ENCODE measurements at places on chromosomes 16 and 17. TPM values are rescaled to one million over a fixed set of nuclear protein-coding genes. Genes with fewer than 3 reads are reported as not detected.

- DNase-seq = no peak
These were observed 30.7 kb downstream of the CIITA start for GRCh38 chr16:10907757-10908045.

- no peak for DNase-seq
These were observed 113.5 kb downstream of the MAP2K6 start for GRCh38 chr17:69528035-69528434.

DNA sequence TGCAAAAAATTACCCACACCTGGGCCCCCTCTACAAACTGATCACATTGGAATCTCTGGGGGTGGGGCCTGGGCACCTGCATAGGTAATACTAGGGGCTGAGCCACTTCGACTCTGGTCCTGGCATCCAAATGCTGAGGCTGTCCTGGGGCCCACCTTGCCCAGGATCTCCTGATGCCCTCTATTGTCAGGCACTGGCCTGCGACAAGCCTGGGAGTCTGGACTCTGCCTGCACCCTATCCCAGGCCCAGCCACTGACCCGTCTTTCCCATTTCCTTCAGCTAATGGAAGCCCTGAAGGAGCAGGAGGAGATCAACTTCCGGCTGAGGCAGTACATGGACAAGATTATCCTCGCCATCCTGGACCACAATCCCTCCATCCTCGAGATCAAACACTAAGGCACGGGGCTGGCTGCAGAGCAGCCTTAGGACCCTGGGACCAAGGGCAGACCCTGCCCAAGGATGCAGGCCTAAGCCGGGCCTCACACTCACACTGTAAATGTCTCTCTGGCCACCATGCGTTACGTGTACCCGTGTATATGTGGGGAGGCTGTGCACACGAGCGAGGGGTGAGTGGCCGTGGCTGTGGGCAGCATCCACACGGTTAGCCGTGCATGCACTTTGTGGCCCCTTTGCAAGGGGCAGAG is 140.0 kb downstream of the RAB11FIP4 start:
- DNase-seq = no peak

DNA sequence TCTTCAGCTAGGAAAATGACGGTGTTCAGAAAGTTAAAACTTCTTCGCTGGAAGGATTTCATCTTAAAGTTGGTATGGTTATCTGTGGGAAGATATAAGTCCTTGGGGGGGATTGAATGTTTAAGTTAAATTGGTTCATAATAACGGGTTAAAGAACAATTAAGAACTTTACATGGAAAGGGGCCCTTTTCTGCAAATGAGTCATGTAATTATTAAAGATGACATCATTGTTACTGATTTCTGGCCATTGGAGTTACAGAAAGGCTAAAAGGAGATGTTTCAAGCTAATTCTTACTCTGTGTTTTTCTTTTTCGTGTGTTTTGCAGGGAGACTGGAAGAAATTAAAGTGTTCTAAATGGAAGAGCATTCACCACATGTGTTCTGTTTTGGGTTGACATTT is 20.6 kb upstream of the ABCA3 start:
- DNase-seq = no peak

- DNase-seq = peak; percentile 65
These were observed at the start of gene LPCAT2 for GRCh38 chr16:55508941-55509931. TSS of gene LPCAT2 (plus strand) at chr16:55509072. CDS start at chr16:55509182, 110 bp downstream.

GRCh38 chr16:29644338-29644857 is 18.6 kb upstream of the SPN start:
- no peak for DNase-seq

GRCh38 chr17:81867170-81867990 is 3.8 kb downstream of the ARHGDIA start:
- DNase-seq = peak; percentile 58

- DNase-seq = no peak
These were observed 10.9 kb downstream of the HOXB4 start for GRCh38 chr17:48567209-48567608.

DNA sequence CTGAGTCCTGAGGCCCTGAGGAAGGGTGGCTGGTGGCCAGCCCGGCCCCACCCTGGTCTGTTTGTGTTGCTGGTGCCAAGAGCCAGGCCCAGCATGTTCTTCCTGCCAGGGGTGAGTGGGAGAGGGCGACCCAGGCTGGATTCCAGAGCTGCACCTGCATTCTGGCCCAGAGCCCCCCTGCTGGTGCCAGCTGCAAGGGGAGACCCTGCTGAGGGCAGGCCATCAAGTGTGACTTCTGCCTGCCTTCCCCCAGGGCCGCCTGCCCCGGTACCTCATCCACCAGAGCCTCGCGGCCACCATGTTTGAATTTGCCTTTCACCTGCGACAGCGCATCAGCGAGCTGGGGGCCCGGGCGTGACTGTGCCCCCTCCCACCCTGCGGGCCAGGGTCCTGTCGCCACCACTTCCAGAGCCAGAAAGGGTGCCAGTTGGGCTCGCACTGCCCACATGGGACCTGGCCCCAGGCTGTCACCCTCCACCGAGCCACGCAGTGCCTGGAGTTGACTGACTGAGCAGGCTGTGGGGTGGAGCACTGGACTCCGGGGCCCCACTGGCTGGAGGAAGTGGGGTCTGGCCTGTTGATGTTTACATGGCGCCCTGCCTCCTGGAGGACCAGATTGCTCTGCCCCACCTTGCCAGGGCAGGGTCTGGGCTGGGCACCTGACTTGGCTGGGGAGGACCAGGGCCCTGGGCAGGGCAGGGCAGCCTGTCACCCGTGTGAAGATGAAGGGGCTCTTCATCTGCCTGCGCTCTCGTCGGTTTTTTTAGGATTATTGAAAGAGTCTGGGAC is 2.4 kb upstream of the TCAP start:
- no peak for DNase-seq

- DNase-seq = no peak
These were observed 22.2 kb upstream of the TOX3 start for GRCh38 chr16:52568983-52569690.

GRCh38 chr17:81948635-81949378 is 1.8 kb upstream of the MYADML2 start:
- DNase-seq = no peak

DNA sequence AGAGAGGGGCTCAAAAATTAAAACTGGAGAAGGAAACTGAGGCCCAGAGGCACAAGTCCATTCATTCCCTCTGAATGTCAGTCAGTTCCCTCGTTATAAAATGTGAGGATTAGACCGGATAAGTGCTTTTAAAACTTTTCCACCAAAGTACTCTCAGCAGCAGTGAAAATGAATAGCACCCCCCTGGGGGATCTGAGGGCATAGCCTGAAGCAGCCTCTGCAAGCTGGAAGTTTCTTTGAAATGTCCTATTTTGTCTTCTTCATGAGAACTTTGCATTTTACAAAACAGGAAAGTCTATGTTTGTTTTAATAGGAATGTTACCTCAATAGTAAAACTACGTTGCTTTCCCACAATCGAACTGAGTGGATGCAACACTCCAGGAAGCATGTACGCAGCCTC is 273.0 kb downstream of the CEP112 start:
- no peak for DNase-seq

- DNase-seq = no peak
These were observed 21.4 kb downstream of the CCDC102A start for GRCh38 chr16:57514791-57515600.

GRCh38 chr17:82298538-82299421 is 18.6 kb downstream of the CD7 start:
- peak; percentile 52 for DNase-seq

DNA sequence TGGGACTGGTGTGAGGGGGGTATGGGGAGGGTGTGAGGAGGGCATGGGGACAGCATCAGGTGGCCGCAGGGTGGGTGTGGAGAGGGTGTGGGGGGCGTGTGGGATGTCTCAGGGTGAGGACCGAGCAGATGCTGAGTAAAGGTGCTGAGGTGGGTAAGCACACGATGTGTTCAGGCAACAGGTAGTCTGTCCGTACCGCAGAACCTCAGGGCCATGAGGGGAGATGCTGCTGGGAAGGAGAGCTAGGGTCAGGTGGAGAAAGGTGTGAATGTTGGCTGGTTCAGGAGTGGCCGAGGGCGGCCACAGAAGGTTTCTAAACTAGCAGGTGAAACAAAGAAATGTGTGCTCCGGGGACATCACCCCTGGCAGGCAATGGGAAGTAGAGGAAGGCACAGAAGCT is 80.0 kb upstream of the CDH5 start:
- DNase-seq = no peak

DNA sequence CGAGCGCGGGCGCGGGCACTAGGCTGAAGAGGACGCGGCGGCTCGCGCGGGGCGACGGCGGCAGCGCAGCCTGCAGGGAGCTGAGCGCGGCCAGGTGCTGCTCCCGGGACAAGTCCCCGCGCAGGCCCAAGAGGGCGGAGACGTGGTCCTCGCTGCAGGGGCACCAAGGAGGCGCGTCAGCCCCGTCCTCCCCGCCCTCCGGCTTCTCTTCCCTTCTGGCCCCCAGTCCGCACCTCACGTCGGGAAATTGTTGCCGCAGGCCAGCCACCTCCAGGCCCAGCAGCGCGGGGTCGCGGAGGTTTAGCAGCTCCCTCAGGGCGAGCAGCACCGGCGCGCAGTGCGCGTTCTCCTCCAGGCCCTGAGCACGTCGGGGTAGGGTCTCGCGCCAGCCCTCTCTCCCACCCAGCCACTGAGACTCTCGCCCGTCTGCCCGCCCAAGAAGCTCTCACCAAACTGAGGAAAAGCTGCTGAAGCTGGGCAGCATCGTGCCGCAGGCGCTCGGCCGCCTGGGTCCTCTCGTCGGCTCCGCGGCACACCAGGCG is 761 bp upstream of the MATCAP1 start:
- no peak for DNase-seq

DNA sequence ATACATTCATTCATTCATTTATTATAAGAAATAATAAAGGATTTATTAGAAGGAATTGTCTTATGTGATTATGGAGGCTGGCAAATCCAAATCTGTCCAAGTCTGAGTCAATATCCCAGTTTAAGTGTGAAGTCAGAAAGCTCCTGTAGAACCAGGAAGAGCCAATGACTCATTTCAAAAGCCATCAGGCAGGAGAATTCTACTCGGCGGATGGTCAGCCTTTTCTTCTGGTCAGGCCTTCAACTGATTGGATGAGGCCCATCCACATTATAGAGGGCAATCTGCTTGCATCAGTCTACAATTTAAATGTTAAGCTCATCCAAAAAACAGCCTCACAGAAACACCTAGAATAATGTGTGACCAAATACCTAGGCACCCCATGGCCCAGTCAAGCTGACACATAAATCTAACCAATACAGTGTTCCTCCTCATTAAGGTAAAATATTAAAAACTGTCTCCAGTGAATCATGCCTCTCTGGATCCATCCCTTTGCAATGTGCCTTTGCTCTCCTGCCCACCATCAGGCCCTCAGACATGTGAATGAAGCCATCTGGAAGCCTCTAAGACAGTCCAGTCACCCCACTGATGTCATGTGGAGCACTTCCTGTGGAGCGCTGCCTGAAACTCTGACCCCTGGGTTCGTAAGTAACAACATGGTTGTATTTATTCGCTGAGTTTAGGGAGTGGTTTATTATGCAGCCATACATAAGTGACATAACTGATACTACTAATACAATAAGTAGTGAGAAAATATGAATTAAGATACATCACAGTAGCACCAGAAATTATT is 69.2 kb upstream of the WSB1 start:
- no peak for DNase-seq

GRCh38 chr17:78883533-78884131 is 19.4 kb downstream of the CEP295NL start:
- DNase-seq = no peak

DNA sequence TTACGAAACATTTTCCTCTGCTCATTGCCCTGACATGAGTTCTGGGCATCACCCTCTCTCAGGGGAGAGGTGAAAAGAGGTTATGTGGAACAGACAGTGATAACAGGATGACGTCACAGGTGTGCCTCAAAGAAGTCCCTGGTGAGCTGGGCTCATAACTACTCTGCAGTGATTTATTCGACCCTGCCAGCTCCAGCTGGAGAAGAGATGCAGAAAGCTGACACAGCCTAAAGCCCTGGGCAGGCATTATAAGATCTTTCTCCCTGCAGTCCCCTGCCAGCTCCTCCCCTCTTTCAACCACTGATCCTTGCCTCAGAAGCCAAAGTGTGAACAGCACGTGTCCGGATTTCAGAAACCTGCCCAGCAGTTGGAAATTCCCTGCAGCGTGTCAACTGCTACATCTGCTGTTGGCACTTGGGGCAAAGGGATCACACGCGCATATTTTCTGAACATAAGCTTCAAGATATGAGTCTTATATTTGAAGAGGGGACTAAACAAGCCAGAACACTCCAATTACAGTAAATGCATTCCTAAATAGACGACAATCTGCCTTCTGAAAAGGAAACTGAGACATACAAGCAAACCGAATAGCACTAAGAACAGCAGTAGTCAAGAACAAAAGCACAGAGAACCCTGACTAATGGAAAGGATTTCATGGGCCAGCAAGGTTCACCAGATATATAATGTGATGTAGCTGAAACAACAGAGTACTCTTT is 80.5 kb downstream of the SMG6 start:
- DNase-seq = peak; percentile 74

DNA sequence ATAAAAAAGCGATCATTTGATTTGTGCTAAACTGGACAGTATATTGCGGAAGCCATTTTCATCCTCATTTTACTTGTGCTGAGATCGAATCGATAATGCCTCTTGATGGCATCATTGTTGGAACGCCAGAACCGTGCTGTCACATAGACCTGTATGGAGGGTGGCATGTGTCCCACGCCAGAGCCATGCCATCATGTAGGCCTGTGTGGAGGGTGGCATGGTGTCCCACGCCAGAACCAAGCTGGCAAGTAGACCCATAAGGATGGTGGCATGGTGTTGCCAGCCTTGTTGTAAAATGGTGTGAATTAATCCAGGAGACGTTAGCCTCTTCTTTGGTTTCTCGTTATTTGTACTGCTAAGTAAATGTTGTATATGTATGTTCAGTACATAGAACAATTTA is 222.7 kb upstream of the CHMP6 start:
- DNase-seq = no peak

DNA sequence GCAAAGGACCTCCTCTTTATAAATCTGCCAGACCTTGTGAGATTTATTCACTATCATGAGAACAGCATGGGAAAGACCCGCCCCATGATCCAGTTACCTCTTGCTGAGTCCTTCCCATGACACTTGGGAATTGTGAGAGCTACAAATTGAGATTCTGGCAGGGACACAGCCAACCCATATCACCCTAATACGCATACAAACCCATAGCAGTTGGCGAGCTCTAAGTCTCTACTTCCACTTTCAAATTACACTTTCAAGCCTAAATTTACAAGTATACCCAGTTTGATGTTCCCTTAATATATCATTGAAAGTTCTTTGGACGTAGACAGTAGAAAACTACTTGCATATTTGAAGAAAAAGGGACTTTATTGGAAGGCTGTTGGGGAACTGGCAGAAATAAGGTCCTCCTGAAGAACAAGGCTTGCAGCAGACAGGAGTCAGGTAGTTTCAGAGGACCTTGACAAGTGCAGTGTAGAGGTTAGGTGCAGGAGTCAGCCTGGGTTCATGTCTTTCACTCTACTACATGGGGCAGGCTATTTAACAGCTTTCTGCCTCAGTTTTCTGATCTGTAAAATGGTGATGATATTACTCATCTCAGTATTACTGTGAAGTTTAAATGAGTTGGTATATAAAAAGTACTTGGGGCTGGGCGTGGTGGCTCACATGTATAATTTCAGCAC is 107.9 kb upstream of the EEF2KMT start:
- no peak for DNase-seq

The SPATA32 gene
- total RNA-seq = 0.27 TPM

The ATP2C2 gene
- total RNA-seq = not detected

The TRPV3 gene
- 0.25 TPM for total RNA-seq

The DOC2B gene
- not detected for total RNA-seq

The GPR179 gene
- total RNA-seq = not detected

The ANKRD40CL gene
- not detected for total RNA-seq

The TEKT1 gene
- not detected for total RNA-seq

The DUXB gene
- total RNA-seq = not detected

The ATF7IP2 gene
- total RNA-seq = 27.0 TPM
